ENCODE measurements at places on chromosomes 11 and 22.
A peak's percentile ranks its signal among the peaks of the same experiment; 100 is the strongest.

- DNase-seq: no peak
These were observed 129.3 kb upstream of the FGF3 start for GRCh38 chr11:69948256-69949141.

GRCh38 chr11:31813391-31814175 lies 2.5 kb upstream of the PAX6 start:
- no peak for DNase-seq

DNA sequence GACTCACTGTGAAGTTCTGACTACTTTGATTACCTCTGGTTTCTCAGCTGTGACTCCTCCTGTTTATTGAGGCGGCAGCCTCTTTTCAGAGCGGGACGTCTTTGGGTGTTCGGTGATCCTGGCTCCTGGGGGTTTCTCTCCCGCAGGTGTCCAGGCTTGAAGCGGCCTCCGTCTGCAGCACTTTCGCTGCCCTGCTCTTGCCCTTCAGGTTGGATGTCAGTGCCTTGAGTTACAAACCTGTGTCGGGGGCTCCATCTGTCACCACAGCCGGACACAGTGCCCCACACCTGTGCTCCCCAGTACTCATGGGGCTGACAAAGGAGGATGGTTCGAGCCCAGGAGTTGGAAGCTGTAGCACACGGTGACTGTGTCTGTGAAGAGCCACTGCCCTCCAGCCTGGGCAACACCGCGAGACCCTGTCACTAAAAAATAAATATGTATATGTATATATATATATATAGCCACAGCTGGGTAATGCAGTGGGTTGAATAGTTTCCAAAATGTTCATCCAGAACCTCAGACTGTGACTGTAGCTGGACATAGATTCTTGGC lies 104.1 kb downstream of the BRD1 start:
- no peak for DNase-seq

GRCh38 chr11:70582886-70583641 lies 184.7 kb downstream of the CTTN start:
- DNase-seq: no peak

GRCh38 chr22:50269970-50270665 lies at the start of gene MAPK11:
Gene MAPK11 (minus strand): TSS chr22:50270380. CDS start chr22:50270292, 88 bp downstream.
- DNase-seq: no peak

DNA sequence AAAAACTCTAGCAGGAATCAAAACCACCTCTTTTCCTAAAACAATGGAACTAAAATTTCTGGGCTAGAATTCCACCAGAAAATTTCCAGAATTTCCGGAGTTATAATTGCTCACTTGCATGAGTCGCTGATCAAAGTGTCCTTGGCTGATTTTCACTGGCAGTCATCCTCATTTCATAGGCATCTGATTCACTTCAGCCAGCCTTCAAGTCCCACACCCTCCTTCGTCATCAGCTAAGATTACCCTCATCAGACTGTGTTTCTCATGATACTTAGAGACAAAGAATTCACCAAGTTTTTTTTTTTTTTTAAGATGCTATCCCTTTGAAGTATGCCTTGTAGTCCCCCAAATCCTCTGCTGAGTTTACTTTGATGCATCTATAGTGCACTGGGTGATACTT lies 71.5 kb upstream of the RAB38 start:
- DNase-seq: no peak

DNA sequence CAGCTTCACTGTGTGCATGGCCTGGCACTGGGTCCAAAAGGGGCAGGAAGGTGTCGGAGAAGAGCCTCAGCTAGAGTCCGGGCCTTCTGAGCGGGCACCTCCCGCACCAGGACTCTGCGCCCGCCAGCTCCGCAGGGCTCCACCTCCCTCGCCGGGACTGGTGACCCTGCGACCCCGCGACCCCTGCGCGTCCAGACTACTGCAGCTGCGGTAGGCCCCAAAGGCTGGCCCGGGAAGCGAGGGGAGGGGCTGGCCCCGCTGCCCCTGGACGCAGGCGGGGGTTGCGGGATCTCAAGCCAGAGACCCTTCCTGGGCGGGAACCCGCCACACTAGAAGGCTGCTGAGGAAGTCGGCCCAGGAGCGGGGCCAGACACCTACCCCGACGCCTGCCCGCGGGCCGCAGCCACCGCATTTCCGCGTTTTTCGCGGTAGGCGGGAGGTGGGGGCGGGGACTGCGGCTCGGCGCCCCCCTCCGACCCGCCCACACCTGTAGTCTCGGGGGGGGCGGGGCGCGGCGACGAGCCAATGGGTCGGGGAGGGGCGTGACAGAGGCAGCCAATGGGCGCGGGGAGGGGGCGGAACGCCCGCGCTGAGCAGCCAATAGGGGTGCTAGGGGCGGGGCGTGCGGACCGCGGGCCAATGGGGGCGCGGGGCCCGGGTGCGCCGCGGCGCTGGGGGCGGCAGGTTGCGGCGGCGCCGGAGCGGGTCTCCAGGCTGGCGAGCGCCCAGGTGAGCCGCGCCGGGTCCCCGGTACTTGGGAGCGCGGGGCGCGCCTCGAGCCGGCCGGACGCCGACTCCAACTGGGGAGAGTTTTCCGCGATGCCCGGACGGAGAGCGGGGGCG lies at the start of the genes LMNTD2 and RASSF7:
TSS of gene LMNTD2 (minus strand) at position 434 of the 843 bp plus-strand sequence. CDS start at position 412, 22 bp downstream.
TSS of gene RASSF7 (plus strand) at position 666 of the 843 bp plus-strand sequence. CDS start 799 bp downstream, outside the sequence.
- DNase-seq: peak; percentile 94

- no peak for DNase-seq
These were observed 105.7 kb upstream of the TMEM45B start for GRCh38 chr11:129709801-129710398.

DNA sequence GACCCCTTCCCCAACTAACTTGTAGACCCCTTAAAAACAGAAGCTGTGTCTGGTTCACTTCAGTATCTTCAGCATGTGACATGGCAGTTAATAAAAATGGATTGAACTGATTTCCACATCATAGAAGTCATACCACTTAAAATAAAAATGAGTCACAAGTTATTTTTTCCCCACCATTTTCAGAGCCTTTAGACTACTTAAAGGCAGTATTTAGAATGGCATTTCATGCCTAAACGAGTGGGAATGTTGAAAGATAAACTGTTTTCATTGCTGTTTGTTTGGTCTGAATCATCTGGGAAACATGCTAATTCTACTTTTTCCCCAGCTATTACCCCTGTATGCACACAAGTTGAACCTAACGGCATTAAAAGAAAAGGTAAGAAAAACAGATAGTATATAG lies 324.0 kb downstream of the RAB38 start:
- DNase-seq: no peak

- DNase-seq: no peak
These were observed 39.9 kb downstream of the PPP2R1B start for GRCh38 chr11:111726301-111726713.

- DNase-seq: no peak
These were observed 1376.0 kb downstream of the TBC1D22A start for GRCh38 chr22:48138427-48138826.

- DNase-seq: no peak
These were observed 147.8 kb downstream of the PKNOX2 start for GRCh38 chr11:125312391-125312790.

DNA sequence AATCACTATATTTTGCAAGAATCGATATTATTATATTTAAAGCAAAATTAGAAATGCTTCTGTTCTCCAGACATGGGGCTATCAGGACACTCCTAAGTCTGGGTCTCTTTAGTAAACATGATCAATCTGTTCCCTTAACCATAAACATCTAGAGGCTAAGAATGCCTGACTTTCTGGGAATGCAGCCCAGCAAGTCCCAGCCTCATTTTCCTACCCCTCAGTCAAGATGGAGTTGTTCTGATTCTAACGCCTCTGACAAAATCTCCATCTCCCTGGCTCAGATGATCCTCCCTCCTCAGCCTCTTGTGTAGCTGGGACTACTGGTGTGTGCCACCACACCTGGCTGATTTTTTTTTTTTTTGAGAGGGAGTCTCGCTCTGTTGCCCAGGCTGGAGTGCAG lies 35.0 kb downstream of the SLCO2B1 start:
- DNase-seq: no peak

GRCh38 chr11:34274712-34275398 lies 83.0 kb downstream of the ABTB2 start:
- DNase-seq: no peak

- no peak for DNase-seq
These were observed 69.6 kb upstream of the ALKBH3 start for GRCh38 chr11:43810929-43811596.

GRCh38 chr11:57180964-57181363 lies 789 bp upstream of the LRRC55 start:
- no peak for DNase-seq

DNA sequence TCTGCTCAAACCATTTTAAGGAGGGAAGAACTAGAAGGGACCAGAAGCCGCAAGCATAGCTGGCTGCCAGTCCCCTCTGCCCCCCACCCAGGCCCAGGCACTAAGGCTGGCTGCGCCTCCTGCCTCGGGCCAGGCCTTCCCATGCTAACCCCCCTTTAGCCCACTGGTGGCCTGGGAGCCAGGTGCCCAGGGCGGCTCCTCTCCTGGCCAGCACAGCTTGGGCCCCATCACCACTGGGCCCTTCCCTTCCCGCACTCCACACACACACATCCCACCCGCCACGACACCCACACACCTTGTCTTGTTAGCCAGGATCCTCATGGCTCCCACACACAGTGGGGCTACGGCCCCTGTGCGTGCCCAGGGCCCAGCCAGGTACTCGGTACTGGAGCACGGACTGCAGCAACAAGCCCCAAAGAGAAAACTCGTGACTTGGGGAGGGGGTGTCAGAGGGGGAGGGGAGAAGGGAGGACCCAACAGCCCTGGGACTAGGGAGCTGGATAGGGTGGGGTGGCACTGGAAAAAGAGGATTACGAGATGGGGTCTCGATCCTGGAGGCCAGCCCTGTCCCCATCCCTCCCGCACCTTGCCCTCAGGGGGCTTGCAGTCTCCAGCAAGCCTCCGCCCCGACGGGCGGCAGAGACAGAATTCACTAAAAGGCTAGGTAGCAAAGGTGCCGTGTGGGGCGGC lies 16.0 kb downstream of the BCL9L start:
- no peak for DNase-seq

GRCh38 chr11:33830903-33831648 lies 56.8 kb upstream of the FBXO3 start:
- DNase-seq: no peak

- DNase-seq: no peak
These were observed 2.3 kb upstream of the RHOD start for GRCh38 chr11:67054346-67054835.

DNA sequence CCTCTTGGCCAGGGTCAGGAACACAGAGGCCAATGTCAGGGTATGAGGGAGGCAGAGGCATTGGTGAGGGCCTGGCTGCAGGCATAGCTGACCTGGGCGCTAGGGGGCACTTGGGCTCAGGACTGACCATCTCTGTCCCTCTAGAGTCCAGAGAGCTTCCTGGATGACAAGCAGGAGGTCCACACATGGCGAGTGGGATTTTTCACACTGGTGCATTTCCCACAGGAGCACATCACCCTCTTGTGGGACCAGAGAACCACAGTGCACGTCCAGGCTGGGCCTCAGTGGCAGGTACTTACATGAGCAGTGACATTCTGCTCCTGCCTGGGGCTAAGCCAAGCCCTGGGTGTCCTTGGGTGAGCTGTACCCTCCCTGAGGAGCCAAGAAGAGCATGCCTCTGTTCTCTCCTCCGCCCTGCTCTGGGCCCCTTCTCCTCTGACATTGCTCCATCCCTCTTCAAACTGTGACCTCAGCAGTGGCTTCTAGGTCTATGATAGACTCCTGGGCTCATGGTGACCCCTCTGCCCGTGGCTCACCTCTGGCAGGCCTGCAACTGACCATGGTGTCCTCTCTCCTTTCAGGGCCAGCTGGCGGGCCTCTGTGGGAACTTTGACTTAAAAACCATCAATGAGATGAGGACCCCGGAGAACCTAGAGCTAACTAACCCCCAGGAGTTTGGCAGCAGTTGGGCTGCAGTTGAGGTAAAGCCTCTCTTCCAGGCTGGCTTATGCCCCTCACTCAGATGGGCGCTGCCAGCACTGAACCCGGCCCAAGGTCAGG lies 46.6 kb downstream of the OTOG start:
- no peak for DNase-seq

GRCh38 chr11:6637871-6638270 lies 17.7 kb downstream of the DCHS1 start:
- no peak for DNase-seq

DNA sequence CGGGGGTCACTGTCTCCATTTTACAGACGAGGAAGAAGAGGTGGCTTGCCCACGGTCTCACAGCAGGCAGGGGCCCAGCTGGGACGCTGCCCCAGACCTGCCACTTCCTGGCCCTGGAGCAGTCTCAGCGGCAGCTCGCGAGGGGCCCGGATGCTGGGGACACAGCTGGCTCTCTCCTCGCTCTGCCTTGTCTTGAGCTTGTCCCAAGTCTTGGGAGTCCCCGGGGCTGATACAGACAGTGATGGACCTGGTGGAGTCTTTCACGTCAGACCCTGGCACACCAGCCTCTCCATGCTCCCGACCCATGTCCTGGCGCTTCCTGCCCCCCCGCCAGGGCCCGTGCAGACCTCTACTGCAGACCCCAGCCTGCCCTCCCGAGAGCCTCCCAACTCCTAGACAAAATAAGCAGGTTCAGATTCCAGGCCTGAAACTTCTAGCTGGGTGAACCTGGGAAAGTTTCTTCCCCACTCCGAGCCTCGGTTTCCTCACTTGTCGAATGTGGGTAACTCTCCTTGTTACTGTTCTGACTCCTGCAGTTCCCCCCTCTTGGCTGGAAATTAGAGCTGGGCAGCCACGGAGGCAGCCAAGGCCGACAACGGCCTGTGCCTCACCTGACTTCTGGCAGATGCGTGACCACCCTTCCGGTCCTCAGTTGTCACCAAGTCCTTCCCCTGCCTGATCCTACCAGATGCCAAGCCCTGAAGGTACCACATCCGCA lies 145.4 kb downstream of the CACNA1I start:
- no peak for DNase-seq

- DNase-seq: no peak
These were observed 14.4 kb upstream of the ST3GAL4 start for GRCh38 chr11:126340960-126341606.

GRCh38 chr22:20779818-20780158 lies 5.9 kb downstream of the SERPIND1 start:
- no peak for DNase-seq

DNA sequence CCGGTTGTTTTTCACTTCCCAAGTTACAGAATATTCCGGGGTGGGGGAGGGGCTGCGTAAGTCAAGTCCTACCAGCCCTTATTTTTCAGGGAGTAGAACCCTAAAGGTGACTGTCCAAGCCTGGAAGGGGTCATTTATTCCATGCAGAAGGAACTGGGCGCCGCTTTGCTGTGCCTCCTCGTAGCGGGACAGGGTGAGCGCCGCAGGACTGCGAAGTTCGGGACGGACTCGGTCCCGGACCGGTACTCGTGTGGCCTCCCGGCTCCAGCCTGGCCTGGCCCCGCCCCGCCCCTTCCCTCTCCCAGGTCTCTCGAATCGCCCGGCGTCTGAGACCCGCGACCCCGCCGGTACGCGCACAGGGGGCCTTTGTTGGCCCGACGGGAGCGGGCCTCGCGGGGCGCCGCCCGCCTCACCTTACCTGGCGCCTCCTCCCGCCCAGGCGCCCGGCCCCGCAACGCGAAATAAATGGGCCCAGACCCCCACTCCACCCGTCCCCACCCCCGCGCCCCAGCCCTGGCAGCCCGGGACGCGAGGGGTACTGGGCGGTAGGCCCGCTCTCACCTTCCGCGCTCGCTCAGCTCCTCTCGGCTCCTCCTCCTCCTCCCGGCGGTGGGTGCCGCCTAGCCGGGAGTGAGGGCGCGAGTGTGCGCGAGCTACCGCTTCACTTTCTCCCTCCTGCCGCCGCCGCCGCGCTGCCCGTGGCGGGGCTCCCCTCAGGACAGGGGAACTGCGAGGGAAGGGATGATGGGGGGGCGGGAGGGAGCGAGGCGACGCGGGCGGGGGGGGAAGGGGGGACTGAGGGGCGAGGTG lies 698 bp downstream of the PAK1 start:
- no peak for DNase-seq

- peak; percentile 19 for DNase-seq
These were observed 194.3 kb upstream of the MTNR1B start for GRCh38 chr11:92775003-92775676.

GRCh38 chr22:17135153-17135760 lies 14.1 kb upstream of the TMEM121B start:
- DNase-seq: no peak
